Germinal center (tissue), 1 donor: ENCODE measurements at places on chromosomes 2 and 18.

- DNase-seq, result no peak
Measured at GRCh38 chr2:128750328-128751165, 431.9 kb upstream of the HS6ST1 start.

GRCh38 chr2:7009207-7009911, 92.1 kb downstream of the RNF144A start:
- DNase-seq, result no peak

GRCh38 chr2:237875256-237876060, 16.0 kb downstream of the RAMP1 start:
- DNase-seq, result no peak

DNA sequence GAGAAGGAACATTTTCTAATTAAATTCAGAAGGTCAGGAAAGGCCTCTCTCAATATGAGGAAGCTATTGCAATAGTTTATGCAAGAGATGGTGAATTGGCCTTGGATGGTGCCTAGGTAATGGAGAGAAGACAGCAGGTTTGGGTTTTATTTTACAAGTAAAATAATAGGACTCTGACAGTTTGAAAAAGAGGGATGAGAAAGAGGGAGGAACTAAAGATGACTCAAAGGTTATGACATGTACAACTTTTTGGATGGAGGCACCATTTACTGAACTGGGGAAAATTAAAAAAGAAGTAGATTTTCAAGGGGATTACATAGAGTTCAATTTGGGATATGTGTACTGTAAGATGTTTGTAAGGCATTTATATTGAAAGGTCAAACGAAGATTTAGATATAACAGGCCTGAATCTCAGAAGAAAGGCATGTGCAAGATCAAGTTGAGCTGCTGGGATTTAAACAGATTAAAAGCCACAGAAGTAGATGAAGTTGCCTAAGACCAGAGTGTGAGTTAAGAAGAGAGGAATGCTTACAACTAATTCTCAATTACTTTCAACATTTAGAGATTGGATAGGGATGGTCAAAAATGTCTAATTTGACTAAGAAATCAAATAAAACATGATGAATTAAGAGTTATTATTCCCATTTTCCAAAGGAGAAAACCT, 12.3 kb upstream of the ASNSD1 start:
- no peak for DNase-seq

GRCh38 chr2:27569398-27569797, 13.4 kb upstream of the ZNF512 start:
- no peak for DNase-seq

- no peak for DNase-seq
Measured at GRCh38 chr18:7568426-7568825, 1.3 kb downstream of the PTPRM start.

- DNase-seq, result no peak
Measured at GRCh38 chr2:152569186-152569585, 148.1 kb downstream of the PRPF40A start.

DNA sequence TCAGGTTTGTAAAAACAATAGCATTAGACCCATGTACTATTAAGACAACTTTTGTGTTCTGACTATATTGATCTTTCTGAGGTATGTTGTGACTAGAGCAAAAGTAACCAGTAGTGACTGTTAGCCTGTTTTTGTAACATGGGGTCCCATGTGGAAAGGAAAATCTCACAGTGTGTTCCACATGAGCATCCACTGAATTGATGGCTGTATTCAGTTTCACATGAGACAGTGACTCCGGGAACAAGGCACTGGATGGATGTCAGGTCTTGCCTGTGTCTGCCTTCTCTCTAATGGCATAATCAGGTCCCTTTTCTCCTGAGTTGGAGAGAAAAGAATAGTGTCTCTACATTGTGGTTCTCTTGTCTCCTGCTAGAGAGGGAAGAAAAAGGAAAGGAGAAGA, 27.5 kb downstream of the TMEM178A start:
- no peak for DNase-seq

DNA sequence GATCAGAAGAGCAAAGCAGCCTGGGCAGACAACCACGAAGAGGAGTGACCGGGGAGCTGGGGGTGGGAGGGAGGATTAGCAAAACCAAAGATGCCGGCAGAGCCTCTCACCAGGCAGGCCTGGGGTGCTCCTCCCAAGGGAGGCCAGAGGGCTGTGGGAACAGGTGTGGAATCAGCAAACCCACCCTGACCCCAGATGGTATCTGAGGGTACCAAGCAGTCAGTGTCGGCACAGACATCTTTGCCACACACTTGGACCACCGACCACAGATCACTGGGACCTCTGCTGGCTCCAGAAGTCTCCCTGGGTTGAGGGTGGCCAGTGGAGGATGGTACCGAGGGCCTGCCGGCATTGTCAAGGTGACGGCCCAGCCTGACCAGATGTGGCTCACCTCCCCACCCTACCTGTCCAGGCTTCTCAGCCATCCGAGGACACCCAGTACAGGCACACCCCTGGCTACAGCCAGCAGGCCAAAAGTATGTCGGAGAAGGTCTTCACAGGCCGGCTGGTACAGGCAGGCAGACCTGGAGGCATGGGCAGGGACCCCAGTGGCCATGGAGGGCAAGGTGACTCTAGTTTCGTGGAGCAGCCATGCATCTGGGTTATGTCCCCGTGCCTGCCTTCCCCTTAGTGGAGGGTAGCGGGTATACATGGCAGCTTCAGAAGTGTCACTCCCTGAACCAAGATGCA, 82.1 kb downstream of the UXS1 start:
- no peak for DNase-seq

DNA sequence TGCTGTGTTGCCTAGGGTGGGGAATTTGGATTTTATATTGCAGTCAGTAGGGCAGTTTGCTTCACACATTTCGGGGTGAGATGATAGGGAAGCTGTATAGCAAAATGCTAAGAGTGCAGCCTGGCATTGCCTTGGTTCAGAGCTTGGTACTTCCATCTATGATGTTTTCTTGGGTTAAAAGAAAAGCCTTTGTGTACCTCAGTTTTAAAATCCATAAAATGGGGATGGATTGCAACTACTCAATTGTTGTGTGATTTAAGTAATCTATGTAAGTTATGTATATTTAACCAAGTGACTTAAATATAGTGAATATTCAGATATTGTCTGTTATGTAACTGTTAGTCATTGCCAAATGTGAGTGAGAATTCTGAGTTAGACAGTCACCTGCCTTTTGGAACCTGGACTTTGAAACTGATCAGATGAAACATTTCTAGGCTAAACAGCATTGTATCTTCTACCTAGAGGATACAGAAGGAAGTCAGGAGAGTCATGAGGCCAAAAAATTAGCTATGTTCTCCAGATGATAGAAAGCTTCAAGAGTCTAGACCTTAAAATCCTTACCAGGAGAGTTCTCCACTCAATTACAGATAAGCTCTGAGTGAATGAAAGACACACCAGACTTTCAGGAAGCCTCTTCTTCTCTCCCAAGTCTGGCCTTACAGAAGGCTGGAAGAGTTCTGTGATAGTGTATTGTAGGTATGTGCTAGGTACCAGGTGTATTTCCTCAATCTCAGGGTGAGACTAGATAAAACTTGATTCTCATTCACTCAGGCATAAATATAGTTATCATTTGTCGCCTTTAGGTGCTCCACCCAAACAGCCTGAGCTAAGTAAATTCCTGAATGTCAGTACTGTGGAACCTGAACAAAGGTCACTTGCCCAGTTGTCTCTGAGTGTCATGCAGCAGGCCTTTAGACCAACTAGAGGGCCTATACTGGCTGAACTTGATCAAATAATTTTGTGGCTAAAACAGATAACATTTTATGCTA, 7.5 kb downstream of the RIOK3 start:
- DNase-seq, result no peak

DNA sequence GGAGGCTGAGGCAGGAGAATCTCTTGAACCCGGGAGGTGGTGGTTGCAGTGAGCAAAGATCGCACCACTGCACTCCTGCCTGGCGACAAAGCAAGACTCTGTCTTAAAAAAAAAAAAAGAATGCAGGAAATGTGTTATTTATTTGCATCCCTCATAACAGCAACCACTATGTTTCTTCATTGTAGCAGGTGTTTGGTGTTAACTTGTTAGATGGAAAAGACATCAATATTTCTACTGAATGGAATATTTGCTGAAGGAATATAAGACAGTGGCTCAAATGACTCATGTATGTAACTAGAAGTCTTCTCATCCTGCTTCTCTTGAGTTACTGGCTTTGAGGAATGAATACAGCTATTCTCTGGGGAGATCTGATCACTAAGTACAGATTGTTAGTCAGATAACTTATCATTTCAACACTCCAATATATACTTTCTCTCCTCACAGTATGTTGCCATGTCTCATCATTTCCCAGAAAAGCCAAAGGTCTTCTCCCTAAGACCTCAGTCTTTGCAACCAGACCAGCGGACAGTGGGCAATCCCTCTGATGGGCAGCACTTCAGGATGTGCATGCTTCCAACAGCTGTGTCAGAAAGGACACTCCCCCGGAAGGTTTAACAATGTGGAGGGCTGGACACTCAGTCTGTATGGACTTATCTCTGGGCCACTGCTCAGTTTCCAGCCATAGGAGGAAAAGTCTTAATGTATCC, 104.4 kb upstream of the STK17B start:
- peak; percentile 36 for DNase-seq
